ENCODE measurements at places on chromosomes 5 and 9. TPM values are rescaled to one million over a fixed set of nuclear protein-coding genes. Genes with fewer than 3 reads are reported as not detected.

DNA sequence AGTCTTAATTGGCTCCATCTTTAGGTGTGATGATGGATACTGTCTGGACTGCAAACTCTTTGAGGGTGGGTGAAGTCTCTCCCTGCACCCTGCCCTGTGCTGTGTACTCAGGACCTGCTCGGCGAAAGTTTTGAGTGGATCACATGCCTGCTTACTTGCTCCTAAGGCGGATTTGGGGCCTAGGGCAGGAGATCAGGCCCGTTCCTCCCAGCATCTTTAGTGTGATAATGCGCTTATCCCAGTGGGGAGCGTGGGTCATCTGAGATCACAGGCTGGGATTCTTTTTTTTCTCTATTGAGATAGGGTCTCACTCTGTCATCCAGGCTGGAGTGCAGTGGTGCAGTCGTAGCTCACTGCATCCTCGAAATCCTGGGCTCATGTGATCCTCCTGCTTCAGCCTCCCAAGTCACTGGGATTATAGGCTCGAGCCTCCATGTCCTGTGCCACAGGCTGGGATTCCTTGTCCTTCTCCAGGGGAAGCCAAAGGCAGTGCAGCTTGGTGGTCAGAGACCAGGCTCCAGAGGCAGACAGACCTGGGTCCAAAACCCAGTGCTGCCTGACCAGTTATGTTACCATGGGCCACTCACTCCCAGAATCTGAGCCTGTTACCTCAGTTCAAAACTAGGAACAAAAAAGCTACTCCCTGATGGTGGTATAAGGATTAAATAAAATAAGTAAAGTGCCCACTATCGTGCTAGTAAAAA is 59.7 kb downstream of the ZNF618 start:
- DNase-seq: no peak
- no peaks in the 10 kb centered on the region for H3K36me3 ChIP-seq
- H3K4me1 ChIP-seq: no peaks in the 10 kb centered on the region
- H3K27me3 ChIP-seq: no peaks in the 10 kb centered on the region
- H3K27ac ChIP-seq: no peak overlapping the region

- H3K27ac ChIP-seq: no peak overlapping the region
- no peaks in the 10 kb centered on the region for H3K4me1 ChIP-seq
- no peaks in the 10 kb centered on the region for H3K36me3 ChIP-seq
- no peak for DNase-seq
These were observed 1866.7 kb upstream of the C9orf72 start for GRCh38 chr9:29439961-29440360.

DNA sequence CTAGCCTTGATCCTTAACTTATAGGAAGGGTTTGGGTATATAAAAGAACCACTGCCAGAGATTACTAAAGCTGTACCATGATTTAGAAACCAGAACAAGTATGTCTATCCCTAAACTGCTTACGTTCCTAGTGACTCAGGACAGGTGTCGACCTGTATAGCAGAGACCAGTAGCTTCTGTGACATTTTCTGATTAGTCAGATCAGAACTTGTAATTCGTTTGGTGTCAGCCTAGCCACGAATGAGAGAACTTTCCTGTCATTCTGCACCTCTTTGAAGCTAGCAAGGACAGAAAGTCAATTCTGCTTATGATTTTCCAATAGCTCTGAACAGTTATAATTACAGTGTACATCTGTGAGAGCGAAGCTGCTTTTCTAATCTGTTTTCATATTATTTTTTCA is 39.5 kb downstream of the PRKACG start:
- peaks cover 27% of the 10 kb centered on the region for H3K4me1 ChIP-seq
- DNase-seq: peak; percentile 52
- H3K27ac ChIP-seq: peak overlapping the region; percentile 73
- no peaks in the 10 kb centered on the region for H3K36me3 ChIP-seq
- H3K27me3 ChIP-seq: peaks cover 10% of the 10 kb centered on the region

DNA sequence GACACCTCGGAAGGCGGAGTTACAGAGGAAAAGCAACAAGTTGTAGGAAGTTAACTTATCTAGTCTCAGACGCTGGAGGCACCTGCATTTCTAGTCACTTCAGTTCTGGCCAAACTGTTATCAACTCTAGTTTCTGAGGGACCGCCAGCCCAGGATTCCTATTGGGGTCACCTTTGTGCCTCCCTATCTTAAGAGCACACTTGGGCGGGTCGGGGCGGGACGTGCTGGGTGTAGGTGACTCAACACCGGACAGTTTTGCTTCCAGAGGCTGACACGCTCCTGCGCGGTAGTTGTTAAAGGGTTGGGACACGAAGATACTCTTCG is 679 bp upstream of the KDM4C start:
- peaks cover 5% of the 10 kb centered on the region for H3K36me3 ChIP-seq
- peak overlapping the region; percentile 99 for H3K27ac ChIP-seq
- H3K4me1 ChIP-seq: peaks cover 23% of the 10 kb centered on the region
- H3K4me3 ChIP-seq: peak overlapping the region; percentile 96
- H3K27me3 ChIP-seq: no peaks in the 10 kb centered on the region

GRCh38 chr5:172622091-172623046 is 18.7 kb upstream of the NEURL1B start:
- no peaks in the 10 kb centered on the region for H3K4me1 ChIP-seq
- no peaks in the 10 kb centered on the region for H3K36me3 ChIP-seq
- H3K4me3 ChIP-seq: no peak overlapping the region
- H3K27ac ChIP-seq: no peak overlapping the region

DNA sequence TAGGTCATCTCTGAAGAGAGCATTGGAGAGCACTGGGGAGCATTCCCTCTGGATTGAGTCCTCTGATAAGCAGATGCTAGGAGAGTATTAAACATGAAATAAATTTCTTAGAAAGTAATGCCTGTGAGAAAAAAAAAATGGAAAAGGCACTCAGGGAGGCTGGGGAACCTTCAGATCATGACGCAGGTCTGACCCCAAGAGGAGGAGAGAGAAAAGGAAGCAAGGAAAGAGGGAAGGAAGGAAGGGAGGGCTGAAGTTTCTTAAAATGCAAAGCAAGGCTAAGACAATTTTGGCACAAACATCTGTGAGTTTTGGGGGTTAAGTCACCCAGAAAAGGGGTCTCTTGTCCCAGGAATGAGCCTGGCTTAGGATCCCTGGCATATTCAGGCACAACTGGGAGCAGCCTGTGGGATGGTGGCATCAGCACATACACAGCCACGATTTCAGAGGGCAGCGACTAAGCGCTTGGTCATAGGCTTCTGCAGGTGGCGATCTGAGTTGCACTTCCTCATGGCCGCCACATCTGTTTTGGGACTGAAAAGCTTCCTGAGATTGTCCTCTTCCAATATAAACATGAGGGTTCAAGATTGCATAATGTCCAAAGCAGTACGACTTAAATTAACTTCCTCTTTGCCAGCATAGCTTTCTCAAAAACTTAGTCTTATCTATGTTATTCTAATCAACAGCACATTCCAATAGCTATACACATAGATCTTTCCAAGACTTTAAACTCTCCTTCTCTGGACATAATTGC is 692.7 kb downstream of the DNAH5 start:
- no peaks in the 10 kb centered on the region for H3K4me1 ChIP-seq
- DNase-seq: no peak
- H3K27ac ChIP-seq: no peak overlapping the region
- H3K27me3 ChIP-seq: no peaks in the 10 kb centered on the region
- no peaks in the 10 kb centered on the region for H3K36me3 ChIP-seq

DNA sequence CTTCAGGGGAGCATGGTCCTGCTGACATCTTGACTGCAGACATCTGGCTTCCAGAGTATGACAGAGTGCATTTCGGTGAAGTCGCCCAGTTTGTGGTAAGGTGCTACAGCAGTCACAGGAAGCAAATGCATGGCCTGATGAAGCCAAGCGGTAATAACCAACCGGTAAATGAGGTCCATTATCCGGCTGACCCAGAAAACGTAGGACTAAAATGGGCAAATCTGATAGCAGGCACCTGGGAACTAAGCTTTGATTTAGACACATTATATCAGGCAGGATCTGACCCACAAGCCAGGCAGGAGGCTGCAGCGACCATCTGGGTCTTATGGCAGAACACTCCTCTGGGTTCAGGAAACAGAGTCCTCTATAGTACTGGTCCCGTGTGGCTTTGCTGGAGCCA is 454.6 kb downstream of the GADD45G start:
- DNase-seq: no peak
- H3K27ac ChIP-seq: no peak overlapping the region
- no peaks in the 10 kb centered on the region for H3K4me1 ChIP-seq

GRCh38 chr9:92385477-92385876 is 18.9 kb downstream of the OGN start:
- peaks cover 5% of the 10 kb centered on the region for H3K4me1 ChIP-seq
- H3K4me3 ChIP-seq: no peak overlapping the region
- no peak for DNase-seq

DNA sequence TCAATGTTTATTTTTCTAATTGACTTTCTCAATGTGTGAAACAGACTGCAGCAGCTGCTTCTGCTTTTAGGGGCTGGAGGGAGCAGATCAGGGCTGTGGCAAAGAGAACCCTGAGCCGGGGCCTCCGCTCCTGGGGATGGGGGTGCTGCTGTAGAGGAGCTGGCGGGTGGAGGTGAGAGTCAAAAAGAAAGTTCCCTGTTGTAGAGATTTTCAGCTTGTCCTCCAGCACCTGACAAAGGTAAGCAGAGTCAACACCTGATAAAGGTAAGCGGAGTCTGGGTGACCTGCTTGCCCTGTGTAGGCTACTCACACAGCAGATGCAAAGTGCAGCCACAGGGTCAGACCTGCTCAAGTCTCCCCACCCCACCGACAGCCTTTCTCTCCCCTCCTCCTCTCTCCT is 252.4 kb upstream of the IRX1 start:
- DNase-seq: no peak
- H3K27me3 ChIP-seq: no peaks in the 10 kb centered on the region
- no peak overlapping the region for H3K4me3 ChIP-seq
- H3K27ac ChIP-seq: no peak overlapping the region
- H3K4me1 ChIP-seq: no peaks in the 10 kb centered on the region
- H3K36me3 ChIP-seq: no peaks in the 10 kb centered on the region

DNA sequence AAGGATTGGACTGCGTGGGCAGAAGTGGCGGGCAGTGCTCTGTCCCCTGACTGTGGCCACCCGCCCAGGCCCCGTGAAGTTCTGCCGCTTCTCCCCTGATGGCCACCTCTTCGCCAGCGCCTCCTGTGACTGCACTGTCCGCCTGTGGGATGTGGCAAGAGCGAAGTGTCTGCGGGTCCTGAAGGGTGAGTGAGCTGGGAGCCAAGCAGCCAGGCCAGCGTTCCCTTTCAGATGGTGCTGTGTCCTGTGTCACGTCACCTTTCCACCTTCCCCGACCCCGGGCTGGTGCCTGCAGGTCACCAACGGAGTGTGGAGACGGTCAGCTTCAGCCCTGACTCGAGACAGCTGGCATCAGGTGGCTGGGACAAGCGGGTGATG is 2.3 kb downstream of the WDR38 start:
- peaks cover 42% of the 10 kb centered on the region for H3K4me1 ChIP-seq
- no peak overlapping the region for H3K4me3 ChIP-seq
- no peak overlapping the region for H3K27ac ChIP-seq
- peaks cover 35% of the 10 kb centered on the region for H3K36me3 ChIP-seq

DNA sequence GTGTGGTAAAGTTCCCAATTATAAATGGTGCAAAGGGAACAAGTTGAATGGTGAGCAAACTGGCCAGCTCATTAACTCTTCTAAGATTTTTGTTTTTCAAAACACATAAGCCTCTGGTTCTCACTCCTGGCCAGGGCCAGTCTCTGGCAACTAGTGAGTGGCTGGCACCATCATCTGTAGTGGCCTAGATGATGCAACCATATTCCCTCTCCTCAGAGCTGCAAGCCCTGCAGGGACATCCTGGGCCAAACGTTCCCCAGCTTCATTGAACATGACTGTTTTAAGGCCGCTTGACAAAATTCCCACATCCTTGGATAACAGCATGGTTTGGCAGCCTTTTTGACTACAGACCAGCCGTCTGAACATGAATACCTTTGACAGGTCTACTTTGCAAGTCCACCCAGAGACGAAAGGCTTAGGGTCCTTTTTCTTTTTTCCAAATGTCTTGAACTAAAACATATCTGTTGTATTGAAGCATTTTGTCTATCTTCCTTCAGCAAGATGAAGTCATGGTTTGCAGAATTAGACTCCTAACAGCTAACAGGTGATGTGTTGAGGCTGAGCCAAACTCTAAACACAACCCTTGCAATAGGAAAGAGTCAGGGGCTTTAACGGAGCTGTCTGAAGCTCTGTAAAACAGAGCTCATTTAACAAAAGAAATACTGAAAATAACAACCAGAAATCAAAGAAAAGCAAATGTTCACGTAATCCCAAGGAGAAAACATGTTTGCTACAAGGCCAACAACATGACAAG is 23.8 kb downstream of the MACROH2A1 start:
- H3K27me3 ChIP-seq: no peaks in the 10 kb centered on the region
- H3K4me3 ChIP-seq: no peak overlapping the region
- no peak overlapping the region for H3K27ac ChIP-seq
- peaks cover 54% of the 10 kb centered on the region for H3K4me1 ChIP-seq

GRCh38 chr9:73116031-73116430 is 35.6 kb upstream of the ANXA1 start:
- H3K27ac ChIP-seq: peak overlapping the region; percentile 0
- peaks cover 40% of the 10 kb centered on the region for H3K4me1 ChIP-seq
- H3K36me3 ChIP-seq: no peaks in the 10 kb centered on the region
- no peaks in the 10 kb centered on the region for H3K27me3 ChIP-seq

DNA sequence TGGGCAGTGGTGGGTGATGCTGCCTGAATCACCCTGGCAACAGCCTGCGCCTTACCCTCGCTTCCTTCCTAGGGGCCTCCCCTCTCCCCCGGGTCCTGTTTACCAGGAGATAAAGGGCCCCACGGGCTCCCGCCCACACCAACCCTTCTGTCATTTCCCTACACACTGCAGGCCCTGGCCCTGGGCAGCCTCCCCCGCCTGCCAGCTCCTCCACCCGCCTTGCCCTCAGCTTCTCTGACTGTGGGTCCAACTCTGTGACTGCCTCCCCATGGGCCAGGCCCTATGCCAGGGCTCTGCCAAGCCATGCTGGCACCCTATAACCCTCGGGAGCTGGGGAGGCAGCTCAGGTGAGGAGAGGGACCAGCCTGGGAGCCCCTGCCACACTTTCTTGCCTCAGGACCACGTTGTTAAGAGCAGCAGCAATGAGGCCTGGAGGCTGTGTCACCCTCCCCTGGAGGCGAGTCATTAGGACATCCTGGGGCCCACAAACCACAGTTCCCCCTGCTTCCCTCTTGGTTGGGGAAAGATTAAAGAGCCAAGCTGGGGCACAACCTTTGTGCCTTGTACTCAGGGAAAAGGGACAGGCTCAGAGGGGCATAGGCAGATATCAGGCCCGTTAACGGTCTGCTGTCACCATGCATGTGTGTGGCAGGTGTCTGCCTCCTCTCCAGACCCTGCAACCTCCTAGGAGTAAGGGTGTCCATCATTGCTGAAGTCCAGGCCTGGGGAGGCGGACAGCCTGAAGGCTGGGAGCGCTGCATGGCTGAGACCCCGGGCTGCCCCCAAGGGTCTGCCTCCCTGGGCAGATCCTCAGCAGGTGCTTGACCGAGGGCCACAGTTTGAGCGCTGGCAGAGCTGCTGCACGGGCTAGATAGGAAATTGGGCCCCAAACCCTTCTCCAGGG is 2.8 kb downstream of the MGAT4B start:
- H3K4me1 ChIP-seq: peaks cover 27% of the 10 kb centered on the region
- peak overlapping the region; percentile 85 for H3K4me3 ChIP-seq
- peak overlapping the region; percentile 87 for H3K27ac ChIP-seq
- no peaks in the 10 kb centered on the region for H3K27me3 ChIP-seq

GRCh38 chr5:98816582-98817222 is 43.2 kb downstream of the RGMB start:
- no peak overlapping the region for H3K27ac ChIP-seq
- no peak for DNase-seq
- peaks cover 3% of the 10 kb centered on the region for H3K27me3 ChIP-seq
- no peak overlapping the region for H3K4me3 ChIP-seq

- no peaks in the 10 kb centered on the region for H3K4me1 ChIP-seq
- H3K4me3 ChIP-seq: no peak overlapping the region
- DNase-seq: no peak
These were observed 10.4 kb upstream of the TRIM14 start for GRCh38 chr9:98129451-98129881.

BARHL1 gene
- total RNA-seq: not detected

SLC34A3 gene
- total RNA-seq: not detected

GMCL2 gene
- not detected for total RNA-seq

RMRP gene
- 13,164 TPM for total RNA-seq

C7 gene
- not detected for total RNA-seq

MAPKAP1 gene
- total RNA-seq: 58.8 TPM
